Activated effector memory CD4-positive, alpha-beta T cell treated with Interleukin-2 at 50 U/mL for 16 hours (primary cell): ENCODE measurements at places on chromosomes 6 and 20.

GRCh38 chr6:111871207-111871606 is 2.0 kb downstream of the FYN start:
- no peak for DNase-seq

DNA sequence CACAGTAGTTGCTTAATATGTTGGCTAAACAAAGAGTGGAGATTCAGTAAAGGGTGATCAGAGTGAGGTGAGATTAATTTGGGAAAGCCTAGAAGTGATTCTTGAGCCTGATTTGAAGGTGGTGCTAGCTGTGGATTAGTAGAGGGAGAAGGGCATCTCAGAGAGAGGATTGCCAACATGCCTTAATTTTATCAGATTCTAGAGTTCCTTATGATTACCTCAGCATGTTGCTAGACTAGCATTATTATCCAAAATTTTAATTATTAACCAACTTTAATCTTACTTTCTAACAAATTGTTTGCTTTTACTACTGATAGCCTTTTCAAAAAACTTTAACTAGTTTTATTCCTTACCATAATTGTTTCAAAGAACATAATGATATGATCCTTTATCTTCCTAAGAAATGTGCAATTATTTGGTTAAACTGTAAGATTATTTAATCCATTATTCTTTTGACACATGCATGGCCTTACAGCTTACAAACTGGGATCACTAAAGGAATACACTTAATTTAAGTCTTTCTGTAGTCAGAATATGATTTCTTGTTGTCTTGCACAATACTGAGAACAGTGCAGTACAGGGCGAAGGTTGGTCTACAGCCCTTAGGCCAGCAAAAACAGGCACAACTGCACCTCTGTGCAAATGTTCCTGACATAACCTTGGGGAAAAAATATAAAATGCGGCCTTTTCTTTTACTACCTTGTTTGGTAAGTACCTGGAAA is 88.9 kb downstream of the SLC16A10 start:
- no peak for DNase-seq

- no peak for DNase-seq
Observed at GRCh38 chr20:4601630-4602296, 119.9 kb upstream of the PRND start.

- DNase-seq = no peak
Observed at GRCh38 chr20:1242530-1242929, 16.7 kb downstream of the RAD21L1 start.

GRCh38 chr6:150208611-150209352 is 65.9 kb downstream of the PPP1R14C start:
- DNase-seq = no peak

DNA sequence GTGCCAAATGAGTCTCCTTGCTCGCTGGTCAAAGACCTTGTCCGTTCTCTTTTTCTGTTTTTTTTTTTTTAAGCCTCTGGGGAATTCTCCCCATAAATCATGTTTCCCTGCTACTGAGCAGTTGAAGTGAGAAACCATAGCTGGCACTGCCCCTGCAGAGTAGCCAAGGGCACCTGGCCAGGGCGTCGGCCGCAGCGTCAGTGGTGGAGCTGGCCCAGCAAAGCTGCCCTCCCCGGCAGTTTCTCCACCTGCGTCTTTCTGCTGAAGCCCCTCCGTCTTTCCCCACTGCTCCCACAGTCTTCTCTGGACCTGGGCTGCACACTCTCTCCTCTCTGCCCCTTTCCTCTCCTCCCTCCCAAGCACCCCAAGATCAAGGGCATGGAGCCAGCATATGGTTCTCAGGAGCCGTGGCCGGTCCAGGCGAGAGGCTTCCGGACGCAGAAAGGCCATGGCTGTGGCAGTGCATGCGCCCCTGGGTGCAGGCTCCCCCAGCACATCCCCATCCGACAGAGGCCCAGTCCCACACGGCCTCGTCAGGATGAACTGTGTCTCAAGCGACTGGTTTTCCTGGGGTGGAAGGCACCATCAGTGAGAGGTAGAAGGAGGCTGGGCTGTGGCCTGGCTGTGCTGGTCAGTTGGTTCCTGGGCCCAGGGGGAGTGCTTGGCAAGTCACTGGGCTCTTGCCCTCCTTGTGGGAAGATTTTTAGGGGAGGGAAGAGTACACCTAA is 218.1 kb downstream of the ERMARD start:
- no peak for DNase-seq

GRCh38 chr6:134630508-134631121 is 312.7 kb upstream of the SGK1 start:
- DNase-seq = no peak

DNA sequence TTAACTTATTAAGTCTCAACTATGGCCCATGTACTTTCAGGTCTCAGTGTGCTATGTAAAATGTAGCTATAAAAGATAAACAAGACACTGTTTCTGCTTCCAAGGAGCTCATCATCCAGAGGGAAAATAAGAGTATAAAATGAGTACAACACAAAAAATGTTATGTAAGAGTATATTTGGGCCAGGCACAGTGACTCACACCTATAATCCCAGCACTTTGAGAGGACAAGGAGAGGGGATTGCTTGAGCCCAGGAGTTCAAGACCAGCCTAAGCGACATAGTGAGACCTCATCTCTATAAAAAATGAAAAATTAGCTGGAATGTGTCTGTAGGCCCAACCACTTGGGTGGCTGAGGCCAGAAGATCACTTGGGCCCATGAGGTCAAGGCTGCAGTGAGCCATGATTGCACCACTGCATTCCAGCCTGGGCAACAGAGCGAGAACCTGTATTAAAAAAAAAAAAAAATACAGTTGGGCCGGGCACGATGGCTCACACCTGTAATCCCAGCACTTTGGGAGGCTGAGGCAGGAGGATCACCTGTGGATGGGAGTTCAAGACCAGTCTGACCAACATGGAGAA is 124.0 kb downstream of the EDN1 start:
- no peak for DNase-seq

DNA sequence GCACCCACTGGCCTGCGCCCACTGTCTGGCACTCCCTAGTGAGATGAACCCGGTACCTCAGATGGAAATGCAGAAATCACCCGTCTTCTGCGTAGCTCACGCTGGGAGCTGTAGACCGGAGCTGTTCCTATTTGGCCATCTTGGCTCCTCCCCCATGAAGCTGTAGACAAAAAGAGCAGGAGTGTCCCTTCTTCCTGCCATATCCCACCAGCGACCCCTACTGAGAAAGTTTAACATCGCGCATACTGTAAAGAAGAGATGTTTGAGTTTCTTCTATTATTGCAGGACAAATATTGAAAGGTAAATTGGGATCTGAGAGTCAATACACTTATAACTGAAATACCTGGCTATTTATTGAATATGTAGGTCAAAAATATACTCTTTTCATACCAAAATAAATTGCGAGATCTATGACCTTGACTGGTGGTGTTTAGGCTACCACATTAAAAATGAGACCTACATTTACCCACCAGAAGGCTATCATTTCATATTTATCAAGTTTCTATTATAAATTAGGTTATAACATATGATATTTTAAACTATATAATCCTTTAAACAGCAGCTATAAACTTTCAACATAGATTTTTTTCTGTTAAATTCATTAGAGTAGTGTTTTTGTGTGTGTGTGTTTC is 586.3 kb downstream of the HTR1B start:
- no peak for DNase-seq

- DNase-seq = no peak
Observed at GRCh38 chr20:54345821-54346220, 129.6 kb upstream of the DOK5 start.

DNA sequence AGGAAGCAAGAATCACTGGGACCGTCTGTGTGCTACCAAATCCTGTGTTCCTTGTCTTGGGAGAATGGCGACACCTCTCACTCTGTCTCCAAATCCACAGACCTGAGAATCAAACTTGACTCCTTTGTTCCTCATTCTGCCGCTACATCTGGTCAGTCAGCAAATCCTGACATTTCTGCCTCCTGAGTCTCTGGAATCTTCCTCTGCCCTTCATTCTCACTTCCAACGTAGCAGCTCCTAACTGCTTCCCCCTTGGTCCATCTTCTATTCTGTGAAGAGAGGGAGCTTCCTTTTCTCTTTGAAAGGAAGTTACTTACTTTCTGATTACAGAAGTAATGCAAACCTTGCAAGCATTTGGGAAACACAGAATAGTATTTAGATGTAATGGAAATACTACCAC is 37.7 kb downstream of the SYTL3 start:
- DNase-seq = no peak

- DNase-seq = no peak
Observed at GRCh38 chr6:136823128-136823660, 802 bp downstream of the PEX7 start.

GRCh38 chr6:39484276-39484675 is 161.8 kb upstream of the KCNK16 start:
- no peak for DNase-seq

DNA sequence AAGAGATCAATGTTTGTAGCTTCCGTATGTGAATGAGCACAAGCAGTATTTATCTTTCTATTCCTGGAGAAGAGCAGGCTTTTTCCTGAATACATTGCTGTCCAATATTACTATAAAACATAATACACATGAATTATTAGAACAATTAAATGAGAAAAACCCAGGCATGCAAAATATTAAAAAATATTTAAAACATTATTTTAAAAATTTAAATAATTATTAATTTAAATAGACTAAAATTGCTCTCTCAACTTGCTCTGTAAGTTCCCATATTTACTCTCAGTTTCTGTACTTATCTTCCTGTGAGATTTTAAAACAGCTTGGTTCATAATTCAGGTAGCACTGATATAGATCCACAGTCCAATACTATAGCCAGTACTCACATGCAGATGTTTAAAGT is 97.0 kb downstream of the PLCB1 start:
- DNase-seq = no peak

DNA sequence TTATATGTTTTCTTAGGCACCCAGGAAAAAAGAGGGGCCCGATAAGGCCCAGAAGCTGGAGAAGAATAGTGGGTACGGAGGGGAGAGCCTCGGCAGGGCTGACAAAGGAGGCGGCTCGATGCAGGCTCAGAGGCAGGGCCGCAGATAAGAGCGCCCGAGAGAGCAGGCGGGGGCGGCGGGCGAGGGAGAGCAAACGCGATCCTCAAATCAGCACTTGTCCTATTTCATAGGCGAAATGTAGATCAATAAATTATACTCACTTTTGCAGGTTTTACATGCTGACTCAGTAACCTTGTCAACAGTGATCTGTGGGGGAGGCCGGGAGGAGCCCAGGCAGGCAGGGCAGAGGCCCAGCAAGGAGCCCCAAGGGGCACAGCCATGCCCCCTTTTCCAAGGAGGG is 42.6 kb downstream of the GRM4 start:
- no peak for DNase-seq

GRCh38 chr20:35992713-35993335 is 24.4 kb downstream of the CNBD2 start:
- DNase-seq = peak; percentile 8

DNA sequence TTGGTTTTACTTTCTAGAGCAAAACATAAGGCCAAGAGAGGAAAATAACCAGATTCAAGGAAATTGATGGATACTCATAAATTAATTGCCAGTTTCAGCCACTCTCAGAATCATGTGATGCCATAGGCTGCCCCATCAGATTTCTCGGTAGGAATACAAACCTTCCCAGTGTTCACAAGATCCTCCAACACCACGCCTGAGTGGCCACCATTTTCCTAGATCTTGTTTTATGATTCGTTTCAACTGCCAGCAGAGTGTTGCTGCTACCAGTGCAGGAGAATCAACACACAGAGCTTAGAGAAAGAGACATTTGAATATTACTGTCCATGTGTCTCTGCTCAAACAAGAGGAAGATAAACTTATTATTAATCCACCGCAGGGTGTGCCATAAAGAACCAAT is 434.2 kb upstream of the CDH4 start:
- DNase-seq = no peak
